Left ventricle myocardium inferior (tissue), 1 donor: ENCODE measurements at places on chromosomes 2 and 18. TPM values are rescaled to one million over a fixed set of nuclear protein-coding genes. Genes with fewer than 3 reads are reported as not detected.

PIEZO2 gene
- total RNA-seq, result 0.33 TPM

ABCG8 gene
- not detected for total RNA-seq

SPATA3 gene
- not detected for total RNA-seq

MC5R gene
- total RNA-seq, result not detected

OXER1 gene
- total RNA-seq, result 0.36 TPM

MYO3B gene
- 0.05 TPM for total RNA-seq

AMMECR1L gene
- total RNA-seq, result 9.7 TPM
